ENCODE measurements at places on chromosomes 12 and 14.

GRCh38 chr12:513446-513845, 53.7 kb downstream of the B4GALNT3 start:
- DNase-seq: no peak

DNA sequence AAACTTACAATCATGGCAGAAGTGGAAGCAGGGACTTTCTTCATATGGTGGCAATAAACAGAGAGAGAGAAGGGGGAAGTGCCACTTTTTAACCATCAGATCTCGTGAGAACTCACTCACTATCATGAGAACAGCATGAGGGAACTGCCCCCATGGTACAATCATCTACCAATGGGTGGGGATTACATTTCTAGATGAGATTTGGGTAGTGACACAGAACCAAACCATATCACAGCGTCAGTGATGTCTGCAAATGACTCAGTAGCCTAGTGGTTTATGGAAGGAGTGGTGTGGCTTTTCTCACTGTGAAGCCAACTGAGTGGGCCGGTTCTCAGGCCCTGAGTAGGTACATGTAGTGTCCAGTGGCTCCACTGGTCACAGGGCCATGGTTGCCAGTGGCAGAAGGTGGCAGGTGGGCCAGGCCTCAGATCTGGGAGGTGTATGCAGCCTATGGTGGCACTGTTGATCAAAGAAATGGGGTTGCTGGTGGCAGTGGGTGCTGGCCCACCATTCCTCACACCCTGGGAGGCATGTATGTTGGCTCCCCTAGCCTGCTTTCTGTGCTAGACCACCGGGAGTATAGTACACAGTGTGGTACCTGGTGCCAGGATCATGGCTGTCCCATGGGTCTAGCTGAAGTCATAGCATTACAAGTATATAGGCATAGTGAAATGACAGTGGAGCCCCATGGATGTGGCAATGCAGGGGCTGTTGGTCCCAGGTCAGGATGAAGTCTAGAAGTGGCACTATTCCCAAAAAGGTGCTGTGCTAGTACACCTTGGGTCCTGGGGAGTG, 191.9 kb downstream of the NUBPL start:
- DNase-seq: no peak

- DNase-seq: peak; percentile 81
Measured at GRCh38 chr12:32116897-32117296, 10.2 kb downstream of the BICD1 start.

GRCh38 chr14:77000340-77001270, 27.9 kb downstream of the IRF2BPL start:
- DNase-seq: peak; percentile 75

GRCh38 chr14:59116984-59117415, 71.5 kb upstream of the DAAM1 start:
- no peak for DNase-seq

- DNase-seq: no peak
Measured at GRCh38 chr14:54637270-54638134, 70.6 kb downstream of the SAMD4A start.

DNA sequence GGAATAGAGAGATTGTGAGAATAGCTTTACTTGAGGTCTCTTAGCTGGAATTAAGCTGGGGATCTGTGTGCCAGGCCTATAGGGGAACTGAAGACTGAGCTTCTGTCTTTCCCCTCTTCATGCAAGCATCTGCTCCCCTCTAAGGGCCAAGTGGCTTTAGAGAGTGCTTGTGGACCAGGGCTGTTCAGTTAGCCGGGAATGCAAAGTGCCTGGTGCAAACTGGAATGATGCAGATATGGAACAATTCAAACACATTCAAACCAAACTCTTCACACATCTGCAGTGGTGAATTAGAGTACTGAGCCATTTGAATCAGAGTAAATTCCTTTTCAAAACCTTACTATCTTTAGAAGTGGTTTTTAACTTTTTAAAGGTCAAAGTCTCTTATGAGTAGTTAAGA, 99.0 kb downstream of the LIN7A start:
- peak; percentile 17 for DNase-seq

- no peak for DNase-seq
Measured at GRCh38 chr12:3107954-3108353, 30.8 kb downstream of the TSPAN9 start.

- DNase-seq: no peak
Measured at GRCh38 chr12:106721915-106722314, 52.6 kb upstream of the RIC8B start.

GRCh38 chr12:131269551-131269950, 315.8 kb downstream of the ADGRD1 start:
- no peak for DNase-seq

- DNase-seq: peak; percentile 69
Measured at GRCh38 chr12:3034067-3034750, 43.0 kb upstream of the TSPAN9 start.

GRCh38 chr12:62762645-62763044, 172.3 kb downstream of the PPM1H start:
- DNase-seq: no peak
